ENCODE measurements at places on chromosomes 3 and 15. TPM values are rescaled to one million over a fixed set of nuclear protein-coding genes. Genes with fewer than 3 reads are reported as not detected.

The ARGFX gene
- total RNA-seq = not detected

The ASB14 gene
- total RNA-seq = not detected

The SPTSSB gene
- total RNA-seq = 3.6 TPM

The KBTBD13 gene
- not detected for total RNA-seq

The ARID3B gene
- total RNA-seq = 8.3 TPM

The SAMD7 gene
- not detected for total RNA-seq

The PPP1R14D gene
- not detected for total RNA-seq

The NPAP1 gene
- 0.31 TPM for total RNA-seq

The PLSCR2 gene
- not detected for total RNA-seq

The FMN1 gene
- total RNA-seq = 3.9 TPM

All from occipital lobe (tissue), 3 donors.